ENCODE measurements at places on chromosomes 12 and 14.

- DNase-seq: no peak
Measured at GRCh38 chr14:76055330-76055729, 69.8 kb downstream of the IFT43 start.

- no peak for DNase-seq
Measured at GRCh38 chr12:120872487-120872886, 31.7 kb downstream of the SPPL3 start.

GRCh38 chr12:46439793-46440511 lies 67.4 kb upstream of the SLC38A2 start:
- DNase-seq: no peak

DNA sequence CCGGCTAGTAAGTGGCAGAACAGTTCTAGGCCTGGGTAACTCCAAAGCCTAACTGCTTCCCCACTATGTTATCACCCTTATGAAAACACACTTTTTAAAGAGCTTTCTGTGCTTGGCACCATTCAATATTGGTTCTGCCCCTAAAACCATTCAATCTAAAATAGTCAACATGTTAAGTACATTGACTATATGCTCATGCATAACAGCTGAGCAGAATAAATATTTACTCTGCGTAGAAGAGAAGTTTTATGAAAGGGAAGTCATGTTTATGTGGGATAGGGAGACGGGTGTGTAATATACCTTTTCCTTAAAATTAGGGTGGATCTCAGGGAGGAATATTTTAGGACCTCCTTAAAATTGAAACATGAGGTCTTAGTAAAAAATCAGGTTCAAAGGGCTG lies 80.5 kb downstream of the SAMD4A start:
- DNase-seq: no peak

DNA sequence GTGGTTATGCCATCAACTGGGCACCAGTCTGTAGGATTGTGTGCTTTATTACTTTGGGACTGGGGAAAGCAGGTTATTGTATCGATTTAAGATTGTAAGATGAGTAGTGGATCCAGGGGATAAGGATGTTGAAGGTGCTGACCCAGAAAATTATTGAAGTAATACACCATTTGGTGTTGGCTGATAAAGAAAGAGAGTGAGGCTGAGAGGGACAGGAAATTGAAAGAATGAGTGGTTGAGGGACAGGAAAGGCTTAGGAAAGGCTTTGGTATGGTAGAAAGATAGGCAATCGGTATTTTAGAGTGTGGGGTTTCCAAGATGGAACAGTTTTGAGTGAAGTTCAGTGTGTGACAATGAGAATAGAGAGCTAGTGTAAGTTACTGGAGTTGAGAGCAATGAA lies 12.3 kb downstream of the PPHLN1 start:
- DNase-seq: no peak

DNA sequence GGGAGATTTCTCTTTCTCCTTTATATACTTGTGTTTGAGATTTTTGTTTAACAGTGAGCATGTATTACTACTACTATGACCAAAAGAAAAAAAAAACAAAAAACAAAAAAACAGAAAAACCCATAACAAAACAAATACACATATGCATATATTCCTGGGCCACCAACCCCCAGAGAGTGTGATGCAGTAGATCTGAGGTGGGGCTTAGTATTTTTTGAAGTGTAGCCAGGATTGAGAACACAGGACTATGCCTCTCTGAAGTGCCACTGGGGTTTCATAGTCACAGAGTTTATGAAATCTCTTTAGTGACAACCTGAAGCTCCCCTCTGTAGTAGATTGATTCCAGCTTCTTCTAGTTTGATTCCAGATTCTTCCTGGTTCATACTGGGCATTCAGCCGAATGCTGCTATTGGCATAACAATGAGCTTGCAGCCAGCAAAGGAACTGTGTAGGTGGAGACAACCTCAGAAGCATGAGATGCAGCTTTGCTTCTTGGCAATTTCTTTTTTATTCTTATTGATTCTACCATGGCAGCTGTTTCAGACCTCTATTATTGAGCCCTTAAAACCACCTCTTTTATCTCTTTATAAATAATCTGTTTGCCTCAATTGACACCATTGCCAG lies 15.5 kb upstream of the ANO4 start:
- DNase-seq: no peak

- no peak for DNase-seq
Measured at GRCh38 chr12:49563951-49564685, 3.8 kb downstream of the MCRS1 start.

DNA sequence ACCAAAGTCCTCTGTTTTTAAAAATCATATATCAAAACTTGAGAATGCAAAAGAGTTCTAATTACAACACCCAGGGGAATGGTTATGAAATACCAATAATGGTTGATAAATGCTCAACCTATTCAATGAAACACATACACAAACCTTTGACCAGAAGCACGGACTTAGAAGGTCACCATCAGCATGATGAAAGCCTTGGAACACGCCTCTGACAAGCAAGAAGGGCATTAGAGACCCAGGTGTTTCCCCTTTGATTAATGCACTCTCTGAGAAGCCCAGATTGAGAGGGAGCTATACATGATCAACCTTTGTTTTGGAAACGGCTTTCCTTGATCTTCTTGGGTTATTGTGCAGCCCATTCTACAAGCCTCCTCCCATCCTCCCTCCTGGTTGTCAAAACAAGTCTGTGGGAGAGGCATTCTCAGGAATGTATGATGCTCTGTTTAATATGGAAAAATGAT lies 69.0 kb downstream of the ZFP36L1 start:
- DNase-seq: no peak

DNA sequence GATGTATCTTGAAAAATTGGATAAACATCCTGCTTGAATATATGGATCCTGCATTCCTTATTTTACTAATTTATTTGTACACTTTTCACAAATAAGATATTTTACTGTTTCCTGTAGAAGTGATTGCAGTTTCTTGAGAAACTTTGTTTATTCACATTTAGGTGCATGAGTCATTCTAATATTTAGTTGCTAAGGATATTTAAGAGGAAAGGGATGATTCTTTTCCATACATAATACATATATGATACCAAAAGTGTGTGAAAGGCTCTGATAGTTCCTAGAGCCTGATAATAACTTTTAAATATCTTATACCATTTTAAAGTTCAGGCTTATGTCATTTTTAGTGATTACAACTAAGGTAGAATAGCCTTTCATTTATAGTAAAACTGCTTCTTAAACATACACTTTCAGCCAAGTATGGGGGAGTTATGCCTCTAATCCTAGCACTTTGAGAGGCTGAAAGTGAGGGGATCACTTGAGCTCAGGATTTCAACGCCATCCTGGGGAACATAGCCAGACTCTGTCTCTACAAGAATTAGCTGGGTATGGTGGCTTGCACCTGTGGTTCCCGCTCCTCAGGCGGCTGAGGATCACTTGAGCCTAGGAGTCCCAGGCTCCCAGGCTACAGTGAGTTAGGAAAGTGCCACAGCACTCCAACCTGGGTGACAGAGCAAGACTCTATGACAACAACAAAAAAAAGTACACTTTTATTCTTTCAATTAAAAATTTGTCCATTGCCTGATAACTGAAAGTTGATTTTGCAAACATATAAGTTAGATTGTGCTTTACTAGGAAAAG lies 262.6 kb upstream of the LRIG3 start:
- no peak for DNase-seq

DNA sequence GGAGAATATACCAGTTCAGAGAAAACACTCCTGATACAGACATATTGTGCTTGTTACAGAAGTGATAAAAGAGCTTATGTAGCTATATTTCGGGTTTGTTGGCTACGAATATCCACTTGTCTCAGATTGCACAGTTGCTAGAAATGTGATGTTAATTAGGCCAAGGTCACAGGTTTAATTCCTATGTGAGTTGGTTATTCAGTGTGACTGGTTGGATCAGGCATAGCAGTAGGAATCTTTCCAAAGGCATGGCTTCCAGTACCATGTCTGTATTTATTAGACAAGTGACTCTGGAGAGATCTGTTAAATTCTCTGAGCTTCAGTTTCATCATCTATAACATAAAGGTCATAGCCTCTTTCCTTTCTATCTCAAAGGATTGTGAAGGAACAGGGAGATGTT lies 152.7 kb upstream of the KITLG start:
- no peak for DNase-seq

DNA sequence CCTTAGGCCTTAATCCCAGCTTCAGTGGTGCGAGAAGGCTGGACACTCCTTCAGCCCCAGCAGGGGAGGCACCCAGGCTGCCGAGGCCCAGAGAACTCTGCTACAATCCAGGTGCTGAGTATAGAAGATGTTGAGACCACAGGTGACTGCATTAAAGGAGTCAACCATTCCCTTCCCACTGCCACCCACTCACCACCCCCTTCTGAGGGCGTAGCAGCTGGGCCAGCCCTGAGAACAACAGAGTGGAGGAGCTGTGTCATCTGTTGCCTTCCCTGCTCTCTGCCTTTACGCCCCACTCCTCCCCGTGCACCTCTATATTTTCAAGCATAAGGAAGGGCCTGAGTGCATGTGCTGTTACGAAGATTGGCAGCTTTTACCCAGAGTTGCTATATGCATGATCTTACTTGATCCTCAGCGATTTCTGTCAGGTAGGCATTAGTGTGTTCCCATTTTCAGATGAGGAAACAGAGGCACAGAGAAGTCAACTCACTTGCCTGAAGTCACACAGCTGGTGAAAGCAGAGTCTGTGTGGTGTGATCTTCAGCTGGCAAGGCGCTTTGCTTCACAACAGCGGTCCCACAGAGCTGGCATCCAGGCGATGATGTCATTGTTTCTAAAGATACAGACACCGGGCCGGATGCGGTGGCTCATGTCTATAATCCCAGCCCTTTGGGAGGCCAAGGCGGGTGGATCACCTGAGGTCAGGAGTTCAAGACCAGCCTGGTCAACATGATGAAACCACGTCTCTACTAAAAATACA lies 46.7 kb downstream of the RIN3 start:
- peak; percentile 50 for DNase-seq

DNA sequence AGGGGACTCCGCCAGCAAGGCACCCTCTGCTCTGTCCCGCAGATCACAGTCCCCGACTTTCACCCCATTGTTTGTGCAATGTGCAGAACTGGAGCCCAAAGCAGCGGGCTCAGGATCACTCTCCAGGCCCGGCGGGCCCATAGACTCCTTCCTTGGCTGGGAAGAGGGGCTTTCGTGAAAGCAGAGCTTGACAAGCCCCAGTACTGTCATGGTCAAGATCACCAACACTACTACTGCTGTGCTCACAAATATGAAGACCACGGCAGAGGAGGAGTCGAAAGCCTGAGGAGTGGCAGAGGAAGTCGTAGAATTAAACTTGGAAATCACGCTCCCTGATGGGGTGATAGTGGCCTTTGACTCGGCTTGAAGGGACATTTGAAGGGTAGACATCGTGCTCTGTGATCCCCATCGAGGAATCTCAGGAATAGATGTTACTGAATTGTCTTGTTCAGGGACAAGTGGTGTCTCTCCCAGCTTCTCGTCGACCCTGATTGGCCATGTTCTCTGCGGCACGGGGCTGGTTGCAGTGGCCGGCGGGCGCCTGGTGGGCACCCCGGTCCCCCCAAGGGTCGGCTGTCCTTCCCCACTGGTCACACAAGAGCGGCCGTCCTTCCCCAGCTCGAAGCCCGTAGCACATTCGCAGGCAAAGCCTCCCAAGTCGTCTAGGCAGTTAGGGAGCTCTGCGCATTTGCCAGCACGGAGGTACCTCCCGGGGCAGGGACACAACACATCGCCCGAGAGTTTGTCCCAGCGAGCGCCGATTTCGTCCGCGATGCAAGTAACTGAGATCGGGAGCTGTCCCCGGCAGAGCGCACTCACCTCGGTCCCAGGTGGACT lies 1.1 kb downstream of the CLEC14A start:
- DNase-seq: no peak

GRCh38 chr12:14950982-14951746 lies 10.2 kb downstream of the ARHGDIB start:
- no peak for DNase-seq

DNA sequence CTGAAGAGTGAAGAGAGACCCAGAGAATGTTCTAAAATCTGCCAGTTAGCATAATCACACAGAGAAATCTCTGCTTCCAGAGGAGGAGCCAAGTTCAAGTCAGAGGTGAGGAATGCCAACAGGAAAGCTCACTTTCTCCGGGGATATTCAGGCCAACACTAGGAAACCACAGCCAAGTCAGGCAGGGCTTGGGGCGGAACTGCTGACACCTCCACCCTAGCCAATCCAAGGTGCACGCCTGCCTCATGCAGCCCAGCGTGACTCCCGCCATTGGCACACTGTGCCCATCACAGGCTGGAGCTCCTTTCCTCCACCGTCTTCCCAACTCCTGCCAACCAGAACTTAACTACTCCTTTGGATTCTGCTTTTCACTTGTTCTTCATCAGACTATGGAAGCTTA lies 374.3 kb upstream of the CCDC196 start:
- DNase-seq: no peak
